ENCODE measurements at places on chromosomes 7 and 10.

- ATAC-seq, result no peak
Measured at GRCh38 chr7:20331910-20332813, 1.5 kb downstream of the ITGB8 start.

DNA sequence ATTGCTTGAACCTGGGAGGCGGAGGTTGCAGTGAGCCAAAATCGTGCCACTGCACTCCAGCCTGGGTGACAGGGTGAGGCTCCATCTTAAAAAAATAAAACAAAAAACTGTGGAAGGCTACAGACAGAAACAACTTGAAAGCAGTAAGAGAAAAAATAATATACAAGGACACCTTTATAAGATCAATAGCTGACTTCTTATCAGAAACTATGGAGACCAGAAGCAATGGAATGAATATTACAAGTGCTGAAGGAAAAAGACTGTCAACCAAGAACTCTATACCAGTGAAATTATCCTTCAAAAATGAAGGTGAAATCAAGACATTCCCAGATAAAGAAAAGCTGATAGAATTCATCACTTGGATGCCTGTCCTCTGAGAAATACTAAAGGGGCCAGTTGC is 49.0 kb downstream of the RBAK start:
- no peak for ATAC-seq

GRCh38 chr7:50657341-50657873 is 92.2 kb upstream of the DDC start:
- no peak for ATAC-seq

GRCh38 chr7:84877943-84878570 is 308.8 kb downstream of the SEMA3D start:
- no peak for ATAC-seq

- no peak for ATAC-seq
Measured at GRCh38 chr10:42645103-42645502, 6.7 kb upstream of the ZNF33B start.

- no peak for ATAC-seq
Measured at GRCh38 chr10:104784452-104784851, 143.4 kb downstream of the SORCS3 start.

DNA sequence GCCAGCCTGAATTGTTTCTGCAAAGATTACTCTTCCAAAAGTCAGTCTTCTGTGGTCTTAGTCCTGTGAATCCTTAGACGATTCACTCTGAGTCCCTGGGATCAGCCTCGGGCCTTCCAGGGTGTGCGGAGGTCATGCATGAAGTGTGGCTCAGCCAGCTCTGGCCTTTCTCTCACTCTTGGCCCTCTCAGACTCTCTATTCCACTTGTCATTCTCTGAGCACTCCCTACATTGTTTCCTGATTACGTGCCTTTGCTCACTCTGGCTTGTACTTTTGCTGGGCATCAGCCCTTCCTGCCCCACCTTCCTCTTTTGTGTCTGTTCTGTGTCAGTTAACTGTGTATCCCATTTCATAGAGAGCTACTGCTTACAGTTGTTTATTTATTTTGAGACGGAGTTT is 36.0 kb downstream of the CCNY start:
- ATAC-seq, result no peak

DNA sequence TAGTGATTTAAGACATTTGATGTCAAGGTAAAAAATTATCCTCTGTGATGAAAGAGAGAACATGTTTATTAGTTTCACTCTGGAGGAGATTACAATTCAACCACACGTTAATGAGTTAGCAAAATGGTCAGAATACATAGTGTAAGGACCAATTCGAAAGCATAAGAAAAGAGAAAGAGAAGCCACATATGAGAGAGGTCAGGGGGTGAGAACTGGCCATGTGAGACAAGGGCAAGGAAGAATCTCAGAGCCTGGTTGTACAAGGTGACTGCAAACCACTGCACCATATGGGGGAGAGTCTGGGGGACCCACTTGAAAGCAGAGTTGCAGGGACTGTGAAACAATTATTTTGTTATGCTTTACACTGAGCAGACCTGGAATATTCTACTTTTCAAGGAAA is 27.7 kb upstream of the BET1 start:
- no peak for ATAC-seq

DNA sequence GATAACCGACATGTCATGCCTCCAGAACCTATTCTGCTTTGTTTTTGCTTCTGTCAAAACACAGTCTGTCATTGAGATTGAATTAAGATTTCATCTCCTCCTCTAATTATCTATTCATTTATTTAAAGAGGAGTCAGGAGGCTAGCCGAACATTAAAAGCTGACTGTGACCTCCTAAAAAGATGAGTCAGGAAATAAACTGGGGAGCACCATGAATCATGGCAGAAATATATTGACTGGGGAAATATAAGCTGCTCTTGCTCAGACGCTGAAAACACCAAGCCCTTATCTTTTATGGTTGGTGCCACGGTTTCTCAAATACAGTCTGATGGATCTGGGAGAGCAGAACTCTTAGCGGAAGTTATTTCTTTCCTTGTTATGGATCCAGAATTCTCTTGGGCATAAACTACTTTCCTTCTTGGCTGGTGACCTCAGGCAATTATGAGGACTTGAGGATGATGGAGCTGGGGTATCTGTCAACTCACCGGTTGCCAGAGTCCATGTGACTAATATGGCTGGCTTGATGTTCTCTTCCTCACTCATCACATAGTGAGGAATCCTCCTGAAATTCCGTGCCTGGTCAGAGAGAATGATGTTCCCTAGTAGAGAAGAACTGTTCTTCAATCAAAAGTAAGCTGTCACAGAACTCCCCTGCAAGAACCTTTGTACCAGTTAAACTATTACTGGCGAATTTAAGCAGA is 307.6 kb upstream of the PHYHIPL start:
- no peak for ATAC-seq

DNA sequence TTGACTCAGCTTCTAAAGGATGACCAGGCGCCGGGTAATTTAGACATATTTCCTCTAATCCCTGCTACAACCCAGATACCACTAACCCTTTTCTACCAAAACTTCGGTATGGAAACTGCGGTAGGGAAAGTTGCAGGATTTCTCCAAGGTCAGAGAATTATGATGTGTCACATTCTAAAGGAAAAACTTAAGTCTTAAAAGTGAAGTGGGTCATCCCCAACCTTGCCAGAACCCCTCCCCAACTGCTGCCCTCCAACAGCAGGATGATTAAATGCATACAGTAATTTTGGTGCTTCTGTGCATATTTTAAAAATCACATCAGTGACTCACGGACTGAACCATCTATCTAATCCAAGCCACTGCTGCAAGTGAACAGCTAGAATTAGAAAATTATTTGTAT is 52.7 kb downstream of the GRB10 start:
- ATAC-seq, result no peak

DNA sequence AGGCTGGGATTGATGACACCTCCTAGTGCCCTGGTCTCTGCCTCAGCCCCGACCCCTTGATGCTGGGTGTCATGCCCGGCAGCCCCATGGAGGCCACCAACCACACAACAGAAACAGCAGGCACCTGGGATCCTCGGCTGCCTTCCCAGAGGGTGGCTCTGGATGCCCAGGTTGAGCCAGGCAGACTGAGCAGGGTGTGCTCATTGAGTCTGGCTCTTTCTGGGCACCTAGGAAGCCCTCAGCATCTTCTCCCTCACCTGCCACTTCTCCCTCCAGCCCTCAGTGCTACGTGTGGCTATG is 484.5 kb upstream of the MGMT start:
- no peak for ATAC-seq

DNA sequence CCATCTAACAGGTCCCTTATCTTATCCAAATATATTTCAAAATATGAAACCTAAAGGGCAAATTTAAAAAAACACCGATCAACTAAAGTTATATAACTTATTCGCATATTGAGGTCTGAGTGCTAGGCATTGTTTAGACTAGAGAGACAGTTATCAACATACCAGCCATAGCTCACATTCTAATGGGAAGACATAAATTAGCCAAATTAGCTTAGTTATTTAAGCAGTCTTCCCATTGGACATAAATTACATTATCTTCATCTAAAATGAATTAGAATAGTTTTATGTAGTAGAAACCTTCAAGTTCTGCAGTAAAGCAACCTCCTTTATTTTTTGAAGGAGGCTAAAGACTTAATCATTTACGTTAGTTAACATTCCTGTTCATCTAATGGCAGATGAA is 17.4 kb downstream of the KIF5B start:
- ATAC-seq, result no peak

- ATAC-seq, result no peak
Measured at GRCh38 chr10:124898471-124898870, 43.5 kb upstream of the ZRANB1 start.

DNA sequence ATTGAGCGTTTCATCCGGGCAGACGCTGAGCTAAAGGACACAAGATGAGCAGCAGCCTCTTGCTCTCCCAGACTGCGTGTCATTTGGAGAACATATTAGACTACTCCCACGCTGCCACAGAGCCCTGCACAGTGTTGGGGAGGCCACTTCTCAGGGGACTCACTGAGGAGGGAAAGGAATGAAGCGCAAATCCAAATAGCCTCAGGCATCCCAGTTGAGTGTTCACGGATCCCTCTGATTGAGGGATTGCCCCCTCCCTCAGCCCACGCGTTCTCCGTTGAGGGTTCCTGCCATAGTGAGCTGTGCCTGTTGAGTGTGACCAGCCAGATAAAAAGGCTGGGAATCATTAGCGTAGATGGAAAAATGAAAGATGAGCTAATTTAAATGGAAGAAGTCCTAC is 563.4 kb downstream of the ACTR3B start:
- ATAC-seq, result no peak

- no peak for ATAC-seq
Measured at GRCh38 chr7:132942701-132943100, 139.2 kb downstream of the CHCHD3 start.

DNA sequence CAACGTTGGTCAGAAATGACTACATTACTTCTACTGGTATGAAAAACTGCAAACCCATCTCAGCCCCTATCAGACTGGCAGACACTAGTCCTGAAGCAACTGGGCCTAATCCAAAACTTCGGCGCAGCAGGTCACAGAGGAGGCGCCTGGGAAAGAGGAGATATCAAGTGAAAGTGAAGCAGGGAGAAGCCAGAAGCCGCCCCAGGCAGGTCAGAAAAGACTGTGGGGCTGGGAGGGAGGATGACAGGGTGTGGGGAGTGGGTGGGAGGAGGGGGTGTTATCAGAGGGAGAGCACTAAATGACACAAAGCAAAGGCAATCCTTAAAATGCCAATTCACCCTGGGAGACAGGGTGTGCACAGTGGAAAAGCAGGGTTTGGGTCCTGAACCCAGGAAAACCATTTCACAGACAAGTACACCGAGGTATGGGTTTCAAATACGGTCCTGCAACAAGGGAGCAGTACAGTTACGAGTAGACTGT is 731 bp downstream of the CHCHD3 start:
- ATAC-seq, result no peak

- no peak for ATAC-seq
Measured at GRCh38 chr7:101140746-101141382, 13.4 kb upstream of the AP1S1 start.

DNA sequence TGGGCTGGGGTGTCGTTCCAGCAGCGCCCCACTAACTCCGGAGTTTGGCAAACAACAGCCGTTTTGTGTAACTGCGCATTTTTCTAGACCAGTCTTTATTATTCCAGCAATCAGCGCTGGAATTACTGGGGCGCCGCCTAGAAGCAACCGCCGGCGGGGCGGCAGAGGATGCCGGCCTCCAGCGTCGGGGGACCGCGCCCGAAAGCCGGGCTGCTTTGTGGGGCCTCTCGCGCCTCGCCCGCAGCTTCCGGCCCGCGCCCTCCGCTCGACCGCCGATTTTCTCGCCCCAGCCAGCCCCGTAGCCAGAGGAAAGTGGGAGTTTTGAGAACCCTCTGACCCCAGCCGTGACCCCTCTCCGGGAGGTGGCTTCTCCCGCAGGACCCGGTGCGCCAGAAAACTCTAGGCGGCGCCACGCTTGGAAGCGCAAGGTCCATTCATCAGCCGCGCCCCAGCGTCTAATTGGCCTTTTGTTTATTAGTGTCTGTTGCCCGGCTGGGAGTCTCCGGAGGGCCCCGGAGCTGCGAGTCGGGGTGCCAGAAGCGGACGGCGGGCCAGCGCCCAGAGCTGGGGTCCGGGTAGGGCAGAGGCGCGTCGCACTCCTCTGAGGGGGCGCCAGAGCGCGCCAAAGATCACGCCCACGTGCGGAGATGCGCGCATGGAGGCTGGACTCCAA is 10.7 kb downstream of the EMX2 start:
- no peak for ATAC-seq

GRCh38 chr10:131822013-131822691 is 78.7 kb upstream of the PPP2R2D start:
- ATAC-seq, result no peak

DNA sequence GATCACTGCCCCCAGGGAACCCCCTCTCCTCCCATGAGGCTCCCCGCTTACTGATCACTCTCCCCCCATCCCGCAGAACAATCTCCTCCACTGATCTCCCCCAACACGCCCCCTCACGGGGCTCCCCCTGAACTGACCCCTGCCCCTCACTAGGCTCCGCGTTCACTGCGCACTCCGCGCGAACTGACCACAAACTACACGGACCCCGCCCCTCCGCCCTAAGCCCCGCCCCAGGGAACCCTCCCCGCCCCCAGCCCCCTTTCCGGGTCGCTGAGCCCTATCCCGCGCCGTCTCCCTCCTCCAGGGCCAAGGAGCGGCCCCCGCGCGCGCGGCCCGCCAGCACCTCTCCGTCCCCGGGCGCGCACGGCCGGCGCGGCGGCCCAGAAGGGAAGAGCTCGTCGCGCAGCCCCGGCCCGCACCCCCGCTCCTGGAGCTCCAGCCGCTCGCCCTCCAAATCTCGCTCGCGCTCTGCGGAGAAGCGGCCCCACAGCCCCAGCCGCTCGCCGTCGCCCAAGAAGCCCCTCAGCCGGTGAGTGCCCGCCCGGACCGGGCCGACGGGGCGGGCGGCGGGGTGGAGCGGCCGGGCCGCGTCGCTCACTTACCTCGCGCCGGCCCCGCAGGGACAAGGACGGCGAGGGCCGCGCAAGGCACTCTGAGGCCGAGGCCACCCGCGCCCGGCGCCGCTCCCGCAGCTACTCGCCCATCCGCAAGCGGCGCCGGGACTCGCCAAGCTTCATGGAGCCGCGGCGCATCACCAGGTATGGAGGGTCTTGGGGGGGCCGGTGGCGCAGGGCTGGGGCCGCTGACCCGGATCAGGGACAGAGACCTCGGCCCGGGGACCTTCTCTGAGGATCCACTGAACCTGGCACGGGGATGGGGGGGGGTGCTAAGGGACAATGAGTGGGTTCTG is 19.9 kb upstream of the HSPB1 start:
- ATAC-seq, result peak; percentile 40

DNA sequence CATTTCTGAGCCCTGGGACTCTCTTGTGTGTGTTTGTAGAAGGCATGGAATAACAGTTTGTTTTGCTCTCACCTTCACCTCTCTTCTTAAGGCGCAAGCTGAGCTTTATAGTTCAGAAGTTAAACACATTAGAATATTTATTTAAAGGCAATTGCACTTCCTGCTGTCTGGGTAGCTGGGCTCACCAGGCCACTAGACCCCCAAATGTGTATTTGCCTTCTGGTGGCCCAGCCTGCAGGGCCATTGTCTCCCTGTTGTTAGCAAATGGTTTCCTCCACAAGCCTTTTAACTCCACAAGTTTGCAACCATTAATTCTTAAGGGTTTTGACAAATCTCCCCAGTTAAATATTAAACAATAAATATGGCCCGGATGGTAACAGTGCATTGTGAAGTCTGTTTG is 31.1 kb upstream of the NEUROD6 start:
- ATAC-seq, result no peak
